ENCODE measurements at places on chromosomes 1 and 21.

DNA sequence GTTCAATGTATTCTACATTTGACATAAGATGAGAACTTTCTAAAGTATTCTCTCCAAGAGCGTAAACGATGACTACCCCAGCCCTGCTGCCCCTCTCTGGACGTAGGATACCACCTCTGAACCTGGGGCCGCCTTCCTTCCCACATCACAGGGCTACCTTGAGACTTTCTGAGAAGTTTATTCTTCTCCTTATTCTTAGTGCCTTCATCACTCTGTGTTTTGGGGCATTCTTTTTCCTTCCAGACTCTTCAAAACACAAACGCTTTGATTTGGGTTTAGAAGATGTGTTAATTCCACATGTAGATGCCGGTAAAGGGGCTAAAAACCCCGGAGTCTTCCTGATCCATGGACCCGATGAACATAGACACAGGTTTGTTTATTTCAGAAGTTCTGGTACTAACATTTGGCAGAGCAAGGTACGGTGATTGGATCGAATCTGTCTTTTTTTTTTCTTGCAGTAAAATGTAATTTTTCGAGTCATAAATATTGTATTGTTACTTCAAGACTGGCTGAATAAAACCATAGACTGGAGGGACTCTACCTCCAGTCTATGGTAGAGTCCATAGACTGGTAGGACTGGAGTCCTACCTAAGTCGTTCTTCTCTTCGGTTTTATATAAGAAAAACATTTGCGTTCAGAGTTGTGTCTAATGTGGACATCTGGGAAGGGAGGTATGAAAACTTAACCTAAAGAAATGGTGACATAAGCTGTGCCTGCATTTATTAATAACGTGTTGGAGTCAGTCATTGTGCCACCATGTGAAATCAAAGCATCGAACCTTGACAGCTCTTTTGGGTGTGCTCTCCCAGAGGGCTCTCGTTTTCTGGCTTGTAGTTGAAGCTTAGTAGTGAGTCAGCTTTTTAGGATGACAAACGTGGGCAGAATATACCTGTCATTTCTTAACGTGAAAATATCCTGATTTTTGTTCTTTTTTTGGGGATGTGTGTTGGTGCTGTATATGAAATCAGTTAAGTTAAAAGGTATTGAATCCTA, 1.2 kb downstream of the MAN1A2 start:
- DNase-seq, result no peak

GRCh38 chr1:12851779-12852178, 3.3 kb upstream of the HNRNPCL1 start:
- no peak for DNase-seq

DNA sequence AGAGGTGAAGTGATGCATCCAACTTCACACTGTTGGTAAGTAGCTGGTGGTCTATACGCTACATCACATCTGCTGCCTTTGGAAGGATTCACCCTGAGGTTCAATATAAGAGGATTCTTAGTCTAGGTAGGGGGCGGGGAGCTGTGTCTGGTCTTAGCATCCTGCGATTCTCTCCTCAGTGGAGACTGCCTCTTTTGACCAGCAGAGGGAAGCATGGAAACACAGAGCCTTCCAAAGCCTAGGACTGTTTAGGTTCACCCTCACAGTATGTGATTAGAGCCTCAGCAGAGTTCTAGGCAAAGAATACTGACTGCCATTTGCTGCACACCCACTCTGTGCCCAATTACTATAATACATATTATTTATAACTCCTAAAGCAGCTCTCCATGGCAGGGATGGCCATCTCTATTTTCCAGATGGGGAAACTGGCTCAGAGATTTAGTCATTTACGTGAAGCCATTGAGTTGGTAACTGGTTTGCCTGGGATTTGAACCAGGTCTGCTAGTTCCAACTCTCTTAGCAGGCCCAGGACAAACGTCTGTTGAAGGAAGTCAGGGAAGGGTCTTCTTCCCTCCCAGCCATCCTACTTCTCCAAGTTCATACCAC, 28.9 kb upstream of the EFCAB14 start:
- DNase-seq, result no peak

GRCh38 chr1:19684677-19685076, 20.0 kb downstream of the HTR6 start:
- DNase-seq, result no peak

- no peak for DNase-seq
Observed at GRCh38 chr1:90799326-90799725, 82.2 kb upstream of the BARHL2 start.

- no peak for DNase-seq
Observed at GRCh38 chr1:189697113-189697512, 780.6 kb downstream of the BRINP3 start.
